Large intestine (tissue), 12 donors: ENCODE measurements at places on chromosomes 12 and 14.

DNA sequence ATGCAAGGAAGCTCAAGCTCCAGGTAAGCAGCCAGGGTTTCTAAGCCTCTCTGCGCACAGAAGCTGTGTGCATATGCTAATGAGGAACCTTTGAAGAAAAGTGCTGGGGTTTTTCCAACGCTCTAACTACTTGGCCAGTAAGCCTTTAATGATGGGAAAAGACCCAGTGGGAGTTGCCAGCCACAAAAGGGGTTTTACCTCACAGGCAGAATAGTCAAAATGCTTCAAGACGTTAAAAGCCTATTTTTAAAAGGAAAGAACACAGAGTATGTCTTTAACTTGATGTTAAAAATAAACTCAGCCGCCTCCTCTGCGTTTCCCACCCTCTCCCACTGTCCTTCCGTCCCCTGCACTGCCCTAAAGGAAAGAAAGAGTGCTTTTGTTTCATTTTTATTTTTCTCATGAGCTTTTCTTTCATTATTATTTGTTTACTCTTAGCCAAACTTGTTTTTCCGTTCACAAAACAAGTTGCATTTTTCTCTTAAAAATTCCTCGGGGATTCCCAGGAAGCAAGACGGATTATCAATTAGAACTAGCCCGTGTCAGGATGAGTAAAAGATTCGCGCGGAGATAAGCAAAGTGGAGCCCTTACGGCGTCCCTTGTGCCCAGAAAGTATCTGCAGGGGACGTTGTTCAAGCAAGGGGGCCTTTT lies 209.8 kb upstream of the NUDT4 start:
- DNase-seq = peak; percentile 57

DNA sequence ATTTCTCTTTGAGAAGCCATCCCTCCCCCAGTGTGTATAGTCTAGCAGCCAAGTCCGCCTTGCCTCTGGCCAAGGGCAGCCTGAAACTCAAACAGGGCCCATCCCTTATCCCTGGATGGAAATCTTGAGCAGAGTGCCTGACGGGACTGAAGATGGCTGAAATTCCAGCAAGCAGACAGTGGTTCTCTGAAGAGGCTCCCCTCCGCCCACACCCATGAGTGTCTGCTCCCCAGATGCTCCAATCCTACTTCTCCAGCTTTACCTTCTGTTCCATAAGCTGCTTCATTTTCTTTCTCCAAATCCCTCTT lies 396.2 kb downstream of the NUAK1 start:
- DNase-seq = no peak

DNA sequence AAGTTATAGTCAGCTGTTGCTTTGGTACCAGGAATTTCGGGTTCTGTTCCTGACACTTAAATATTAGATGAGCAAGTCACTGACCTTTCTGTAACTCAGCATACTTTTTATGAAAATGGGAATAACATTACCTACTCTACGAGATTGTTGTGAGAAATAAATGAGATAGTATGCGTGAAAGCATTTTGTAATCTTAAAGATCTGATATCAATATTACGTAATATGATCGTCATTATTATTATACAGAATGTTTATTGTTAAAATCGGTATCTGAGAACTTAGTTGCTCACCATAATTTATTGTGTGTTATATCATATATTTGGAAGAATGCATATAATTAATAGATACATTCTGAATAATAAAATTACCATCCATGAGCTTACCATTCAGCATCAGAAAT lies 6.1 kb upstream of the NECAP1 start:
- no peak for DNase-seq

GRCh38 chr12:108311605-108312004 lies 27.5 kb downstream of the CMKLR1 start:
- DNase-seq = no peak

DNA sequence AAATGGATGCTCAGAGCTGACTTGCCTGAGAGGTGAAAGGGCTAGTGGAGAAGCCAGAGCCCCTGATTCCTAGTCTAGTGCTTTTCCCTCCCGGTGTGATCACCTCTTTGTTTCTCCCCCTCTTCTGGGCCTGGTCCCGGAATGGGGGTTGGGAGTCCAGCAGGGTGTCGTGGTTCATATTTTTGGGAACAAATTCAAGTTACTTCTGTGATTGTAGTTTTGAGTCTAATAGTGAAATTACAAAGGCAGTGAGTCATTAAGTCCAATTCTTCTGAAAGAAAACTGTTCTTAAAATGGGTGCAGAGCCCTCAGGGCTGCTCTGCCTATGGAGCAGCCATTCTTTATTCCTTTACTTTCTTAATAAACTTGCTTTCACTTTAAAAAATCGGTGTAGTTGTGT lies 7.6 kb downstream of the SUSD6 start:
- DNase-seq = no peak

DNA sequence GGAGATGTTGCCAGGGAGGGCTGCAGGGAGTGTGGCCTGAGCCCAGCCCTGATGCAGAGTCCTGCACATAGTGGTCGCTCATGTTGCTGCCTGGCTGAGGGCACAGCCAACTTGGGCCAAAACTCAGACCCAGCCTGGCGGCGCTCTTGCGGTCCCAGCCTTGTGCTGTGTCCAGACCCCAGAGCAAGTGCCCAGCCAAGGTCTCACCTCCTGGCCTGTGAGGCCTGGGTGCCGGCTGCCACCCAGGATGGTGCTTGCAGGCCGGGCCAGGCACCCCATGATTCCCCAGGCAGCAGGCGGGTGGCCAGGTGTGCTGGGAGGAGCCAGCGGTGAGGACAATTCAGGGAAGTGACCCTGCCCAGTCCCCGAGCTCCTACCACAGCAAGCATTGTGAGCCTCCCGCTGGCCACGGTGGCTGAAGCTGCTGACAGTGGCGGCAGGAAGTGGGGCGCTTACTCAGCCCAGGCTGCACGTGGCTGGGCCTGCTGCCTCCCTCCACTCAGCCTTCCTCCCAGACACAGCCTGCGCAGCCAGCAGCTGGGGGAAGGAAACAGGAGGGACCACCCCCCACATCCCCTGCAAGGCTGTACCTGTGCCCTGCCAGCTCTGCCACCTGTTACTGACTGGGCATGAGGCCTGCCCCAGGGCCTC lies 17.7 kb upstream of the PGF start:
- DNase-seq = no peak

GRCh38 chr14:77194706-77195105 lies 13.1 kb downstream of the TMEM63C start:
- no peak for DNase-seq

DNA sequence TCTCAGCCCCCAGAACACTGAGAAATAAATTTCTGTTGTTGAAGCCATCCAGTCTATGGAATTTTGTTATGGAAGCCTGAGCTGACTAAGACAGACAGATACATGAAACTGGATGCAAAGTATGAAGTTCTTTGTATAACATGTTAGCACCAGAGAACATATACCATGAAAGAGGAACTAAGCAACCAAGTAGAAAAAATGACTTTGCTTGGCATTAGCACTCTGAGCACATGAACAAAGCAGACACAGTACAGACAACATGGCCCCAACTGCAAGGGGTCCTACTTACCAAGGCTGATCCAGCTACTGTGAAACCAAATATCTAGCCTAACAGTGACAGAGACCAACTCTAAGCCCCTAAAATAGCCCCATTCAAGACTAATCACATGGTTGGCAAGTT lies 13.8 kb downstream of the EXOC5 start:
- no peak for DNase-seq

DNA sequence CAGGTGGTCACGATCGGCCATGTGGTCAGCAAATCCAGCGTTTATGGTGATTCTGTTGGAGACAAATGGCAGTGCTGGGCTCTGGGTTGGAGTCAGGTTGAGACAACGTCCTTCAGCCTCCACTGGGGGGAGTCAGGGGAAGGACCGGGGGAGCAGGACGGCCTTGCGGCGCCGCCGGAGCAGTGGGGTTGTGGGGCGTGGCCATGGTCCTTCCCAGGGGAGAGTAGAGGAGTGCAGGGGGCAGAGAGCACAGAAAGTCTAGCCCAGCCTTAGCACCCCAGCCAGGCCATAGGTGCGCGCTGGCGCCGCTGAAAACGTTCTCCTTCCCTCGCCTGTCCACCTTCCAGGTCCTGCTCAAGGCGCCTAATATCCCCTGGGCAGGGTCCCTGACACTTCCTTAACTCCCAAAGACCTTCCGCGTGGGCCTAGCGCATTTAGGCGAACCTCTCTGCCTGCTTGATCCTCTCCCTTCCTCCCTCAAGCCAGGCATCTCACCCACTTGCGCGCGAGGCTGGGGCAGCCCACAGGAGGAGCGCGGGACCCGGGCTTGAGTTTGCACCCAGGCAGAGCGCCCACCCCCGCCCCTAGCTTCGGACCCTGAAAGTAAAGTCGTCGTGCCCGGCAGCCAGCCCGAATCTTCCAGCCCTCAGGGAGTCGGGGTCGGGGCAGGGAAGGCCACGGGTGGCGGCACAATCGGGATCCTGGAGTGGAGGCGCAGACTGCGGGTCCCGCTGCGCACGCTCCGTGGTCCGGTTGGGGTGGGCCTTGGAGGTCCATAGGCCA lies 3.1 kb upstream of the KIF26A start:
- no peak for DNase-seq

- DNase-seq = no peak
Measured at GRCh38 chr14:91229005-91229382, 15.5 kb downstream of the GPR68 start.

GRCh38 chr14:99892406-99892805 lies 99.2 kb downstream of the EML1 start:
- DNase-seq = no peak

GRCh38 chr12:25155022-25155576 lies 39.9 kb downstream of the DNAI7 start:
- DNase-seq = peak; percentile 20

- DNase-seq = no peak
Measured at GRCh38 chr14:69321601-69322330, 61.8 kb downstream of the GALNT16 start.

- DNase-seq = no peak
Measured at GRCh38 chr12:127803545-127803944, 463.4 kb upstream of the TMEM132C start.

DNA sequence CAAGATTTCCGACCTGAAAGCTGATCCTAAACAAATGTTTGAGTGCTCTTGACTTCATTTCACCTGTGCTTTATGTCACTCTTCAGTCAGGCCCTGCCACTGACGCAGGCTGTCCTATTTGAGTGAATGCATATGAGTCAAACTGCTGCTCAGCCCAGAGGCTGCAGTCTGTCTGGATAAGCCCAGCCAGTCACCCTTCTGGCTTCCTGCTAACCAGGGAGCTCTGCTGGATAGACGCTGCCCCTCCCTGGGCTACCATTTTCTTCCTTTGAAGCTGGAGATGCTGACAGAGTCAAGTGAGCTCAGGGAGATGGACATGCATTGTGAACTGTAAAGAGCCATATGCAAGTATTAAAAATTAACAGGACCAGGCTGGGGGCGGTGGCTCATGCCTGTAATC lies 5.1 kb upstream of the TUNAR start:
- no peak for DNase-seq

GRCh38 chr12:56034586-56035332 lies 7.0 kb upstream of the RPS26 start:
- DNase-seq = no peak

GRCh38 chr14:59292028-59292427 lies 103.6 kb downstream of the DAAM1 start:
- DNase-seq = no peak

DNA sequence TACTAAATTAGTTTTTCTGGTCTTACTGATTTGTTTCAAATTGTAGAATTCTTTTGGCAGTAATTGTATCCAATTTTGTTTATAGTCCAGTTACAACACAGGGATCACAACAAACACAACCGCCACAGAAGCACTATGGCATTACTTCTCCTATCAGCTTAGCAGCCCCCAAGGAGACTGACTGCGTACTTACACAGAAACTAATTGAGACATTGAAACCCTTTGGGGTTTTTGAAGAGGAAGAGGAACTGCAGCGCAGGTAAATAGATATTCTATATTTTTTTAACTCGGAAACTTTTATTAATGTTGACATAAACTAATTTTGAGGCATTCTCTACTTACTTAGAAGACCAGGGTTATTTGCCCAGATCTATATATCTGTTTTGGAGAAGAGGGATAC lies 17.8 kb downstream of the PAPOLA start:
- no peak for DNase-seq

DNA sequence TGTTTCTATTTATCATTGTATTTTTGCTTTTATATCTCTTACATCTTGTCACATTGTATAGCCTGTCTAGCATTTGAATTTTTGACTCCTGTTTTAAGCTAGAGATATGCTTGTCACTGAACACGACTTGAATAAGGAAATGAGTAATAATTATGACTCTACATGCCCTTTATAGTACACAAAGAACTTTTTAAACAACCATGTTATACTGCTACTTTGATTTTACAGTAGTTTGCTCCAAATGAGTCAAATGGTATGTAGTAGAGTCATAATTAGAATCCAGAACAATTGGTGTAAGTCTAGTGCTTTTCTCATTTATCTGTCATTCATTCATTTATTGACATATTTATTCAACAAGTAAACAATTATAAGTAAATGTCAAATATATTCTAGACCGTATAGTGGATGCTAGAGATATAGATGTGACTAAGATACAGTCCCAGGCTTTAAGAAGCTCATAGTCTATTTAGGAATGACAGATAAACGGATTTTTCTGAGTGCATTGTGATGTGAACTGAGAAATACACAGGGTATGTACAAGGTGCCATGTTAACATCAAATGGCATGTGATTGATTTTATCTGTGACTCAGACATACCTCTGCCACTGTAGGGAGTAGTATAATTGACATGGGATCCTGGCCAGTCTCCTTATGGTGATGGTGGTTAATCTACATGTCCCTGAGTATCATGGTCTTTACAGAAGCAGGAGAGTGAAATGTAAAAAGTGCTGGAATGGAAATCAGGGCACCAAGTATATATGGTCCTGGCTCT lies 799.7 kb downstream of the DIO2 start:
- no peak for DNase-seq
